Cortex of kidney (tissue), 1 donor: ENCODE measurements at places on chromosomes 2 and 18.

GRCh38 chr18:48842259-48843061 lies 108.3 kb downstream of the SMAD7 start:
- DNase-seq, result no peak

DNA sequence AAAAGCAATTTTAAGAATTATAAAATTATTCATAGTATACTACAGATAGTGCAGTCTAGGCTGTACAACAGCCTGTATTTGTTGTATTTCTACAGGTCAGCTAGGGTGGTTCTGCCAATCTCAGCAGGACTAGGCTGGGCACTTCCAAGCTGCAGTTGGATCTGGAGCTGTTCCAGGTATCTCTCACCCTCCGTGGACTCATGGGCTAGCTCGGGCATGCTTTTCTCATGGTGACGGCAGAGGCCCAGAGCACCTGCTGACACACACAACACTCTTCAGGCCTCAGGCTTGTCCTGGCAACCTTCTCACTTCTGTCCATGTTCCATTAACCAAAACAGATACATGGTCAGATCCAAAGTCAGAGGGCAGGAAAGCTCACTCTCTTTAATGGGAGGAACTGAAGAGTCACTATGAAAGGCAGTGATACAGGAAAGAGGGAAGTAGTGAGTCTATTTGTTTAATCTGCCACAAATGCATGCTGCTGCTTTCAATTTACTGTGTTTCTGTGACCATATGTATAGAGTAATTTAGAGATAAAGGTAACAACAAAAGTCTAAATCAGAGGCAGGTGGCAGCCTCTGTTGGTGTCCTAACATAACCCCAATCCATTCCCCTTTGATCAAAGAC lies 462.4 kb upstream of the ACVR2A start:
- DNase-seq, result no peak

DNA sequence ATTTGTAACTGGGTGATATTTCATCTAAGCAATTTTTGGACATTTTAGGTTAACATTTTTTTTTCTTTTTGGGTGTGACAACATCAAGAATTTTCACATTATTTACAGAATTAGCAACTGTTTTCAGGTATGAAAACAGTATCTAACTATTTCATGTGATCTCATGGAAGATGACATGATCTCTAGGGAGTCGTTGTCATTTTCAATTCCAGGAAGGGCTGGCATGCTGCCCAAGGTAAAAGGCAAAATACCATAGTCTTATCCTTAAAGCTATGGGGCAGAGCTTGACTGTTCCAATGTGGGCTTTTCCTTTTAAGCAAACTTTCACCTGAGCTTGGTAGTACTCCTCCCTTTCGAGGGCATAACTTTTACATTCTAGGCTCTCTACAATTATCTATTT lies 443.7 kb downstream of the DSEL start:
- DNase-seq, result no peak

GRCh38 chr2:200863782-200864175 lies 679 bp downstream of the CLK1 start:
- no peak for DNase-seq

DNA sequence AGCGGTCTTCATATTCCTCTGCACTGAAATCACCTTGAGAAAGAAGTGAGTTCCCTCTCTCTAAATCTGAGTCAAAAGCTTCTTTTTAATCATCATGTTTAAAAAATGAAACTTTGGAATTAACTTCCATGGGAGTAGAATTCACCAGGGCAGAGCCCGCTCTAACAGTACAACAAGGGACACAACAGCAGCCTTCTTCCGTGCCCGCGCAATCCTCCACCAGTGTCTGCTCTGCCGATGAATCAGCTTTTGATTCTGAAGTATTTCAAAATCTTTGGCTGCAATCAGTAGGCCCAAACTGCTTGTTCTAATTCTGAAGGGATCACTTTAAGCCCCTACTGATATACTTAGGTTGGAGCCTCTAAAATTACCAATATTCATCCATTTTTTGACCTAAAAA lies 76.9 kb downstream of the USP40 start:
- DNase-seq, result no peak

- no peak for DNase-seq
These were observed 566.4 kb upstream of the ID2 start for GRCh38 chr2:8115456-8115855.

DNA sequence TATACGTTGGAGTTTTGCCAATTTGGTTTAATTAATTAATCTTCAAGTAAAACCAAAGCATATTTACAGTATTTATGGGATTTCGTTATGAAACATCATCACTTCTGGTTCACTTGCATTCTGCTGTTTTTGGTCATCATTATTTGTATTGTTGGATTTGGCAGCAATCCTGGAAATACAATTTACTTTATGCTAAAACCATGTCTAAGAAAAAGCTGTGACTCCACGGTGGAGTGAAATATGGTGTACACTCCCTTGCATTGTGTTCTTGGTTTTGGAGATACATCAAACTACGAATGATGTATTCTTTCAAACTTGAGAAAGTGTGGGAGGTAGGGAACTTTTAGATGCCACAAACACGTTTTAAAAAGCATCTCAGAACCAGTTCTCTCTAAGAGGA lies 106.4 kb downstream of the CTAGE1 start:
- DNase-seq, result no peak

- no peak for DNase-seq
These were observed 130.1 kb downstream of the LCLAT1 start for GRCh38 chr2:30577151-30577550.

- no peak for DNase-seq
These were observed 251.2 kb upstream of the PARD3B start for GRCh38 chr2:204293884-204294747.

DNA sequence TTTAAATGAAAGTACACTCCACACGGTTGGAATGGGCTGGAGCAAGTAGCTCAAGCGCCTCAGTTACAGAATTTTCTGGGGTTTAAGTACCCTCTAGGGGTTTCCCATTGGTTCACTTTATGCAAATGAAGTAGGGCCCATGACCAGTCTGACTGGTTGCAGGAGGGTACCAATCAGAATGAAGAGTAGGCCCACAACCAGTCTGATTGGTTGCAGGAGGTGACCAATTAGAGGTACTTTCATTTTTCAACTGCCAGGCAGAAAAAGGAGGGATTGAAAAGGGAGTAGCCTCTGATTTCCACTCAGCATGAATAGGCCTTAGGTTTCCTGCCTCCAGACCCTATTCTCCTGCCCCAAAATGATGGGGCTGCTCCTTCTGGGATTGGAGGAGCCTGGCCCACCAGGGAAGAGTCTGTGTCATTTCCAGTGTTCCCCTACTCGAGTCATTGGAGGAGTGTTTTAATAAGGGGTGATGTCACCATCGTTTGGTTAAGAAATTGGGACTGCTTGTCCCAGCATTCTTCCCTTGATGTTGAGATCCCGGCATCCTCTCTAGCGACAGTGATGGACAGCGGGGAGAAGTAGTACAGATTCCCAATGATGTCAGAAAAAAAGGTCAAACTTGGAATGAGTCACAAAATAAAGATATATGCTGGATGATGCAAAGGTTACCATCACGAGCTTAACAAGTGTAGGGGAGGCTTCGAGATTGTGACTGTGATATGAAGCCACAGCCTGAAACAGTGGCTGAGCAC lies 210.4 kb downstream of the SH3BP4 start:
- no peak for DNase-seq

DNA sequence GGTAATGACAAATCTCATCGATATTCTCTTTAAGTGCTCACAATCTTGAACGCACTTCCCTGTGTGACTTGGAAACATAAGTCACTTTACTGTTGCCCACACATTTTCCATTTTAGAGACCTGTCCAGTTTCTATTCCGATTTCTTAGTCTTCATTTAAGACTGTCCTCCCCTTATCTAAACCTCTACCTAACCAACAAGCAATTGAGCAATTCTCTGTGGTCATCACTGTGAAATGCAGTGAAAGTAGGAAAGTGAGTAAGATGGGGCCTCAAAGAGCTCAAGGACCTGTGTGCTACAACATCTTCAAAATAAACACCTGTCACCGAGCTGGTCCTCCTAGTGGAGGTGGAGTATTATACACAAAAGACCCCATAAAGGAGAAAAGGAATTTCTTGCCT lies 184.4 kb downstream of the CNTNAP5 start:
- no peak for DNase-seq

DNA sequence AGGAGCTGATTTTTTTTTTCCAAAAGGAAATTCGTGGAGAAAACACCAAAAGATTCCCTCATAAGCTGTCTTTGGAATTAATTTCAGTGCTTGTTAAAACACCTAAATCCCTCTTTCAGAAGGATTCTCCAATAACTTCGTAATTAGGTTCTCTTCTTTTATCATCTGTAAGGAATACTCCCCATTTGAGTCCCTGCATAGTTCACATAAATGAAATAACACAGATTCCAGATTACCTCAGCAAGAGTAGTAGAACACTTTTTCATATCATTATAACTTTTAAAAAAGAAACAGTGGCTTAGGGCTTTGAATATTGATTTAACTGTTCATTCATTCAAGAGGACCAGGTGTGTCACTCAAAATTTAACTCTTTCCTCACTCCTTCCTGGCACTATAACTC lies 55.5 kb downstream of the ARHGAP28 start:
- no peak for DNase-seq

GRCh38 chr2:60602828-60603532 lies 49.5 kb upstream of the BCL11A start:
- no peak for DNase-seq

- DNase-seq, result no peak
These were observed 290.2 kb downstream of the ZNF385B start for GRCh38 chr2:179571252-179571651.

DNA sequence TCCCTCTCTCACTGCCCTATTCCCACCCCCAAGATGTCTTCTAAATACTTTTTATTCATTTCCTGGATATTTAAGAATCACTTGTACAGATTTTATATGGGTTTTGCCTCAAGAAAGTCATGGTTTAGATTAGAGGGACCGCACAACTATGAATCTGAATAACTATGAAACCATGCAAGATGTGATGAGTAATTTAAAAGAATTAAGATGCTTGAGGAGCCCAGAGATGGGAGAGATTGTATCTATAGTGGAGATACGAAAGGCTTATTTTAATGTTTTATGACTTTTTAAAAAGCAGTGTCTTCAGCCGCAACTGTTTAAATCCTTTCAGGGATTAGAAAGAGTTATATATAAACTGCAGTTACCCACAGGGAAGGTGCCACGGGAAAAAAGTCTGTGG lies 324.1 kb downstream of the LPIN1 start:
- no peak for DNase-seq

- no peak for DNase-seq
These were observed 82.0 kb downstream of the ZNF516 start for GRCh38 chr18:76412818-76413565.

GRCh38 chr2:160209516-160209856 lies 9.4 kb upstream of the ITGB6 start:
- no peak for DNase-seq

DNA sequence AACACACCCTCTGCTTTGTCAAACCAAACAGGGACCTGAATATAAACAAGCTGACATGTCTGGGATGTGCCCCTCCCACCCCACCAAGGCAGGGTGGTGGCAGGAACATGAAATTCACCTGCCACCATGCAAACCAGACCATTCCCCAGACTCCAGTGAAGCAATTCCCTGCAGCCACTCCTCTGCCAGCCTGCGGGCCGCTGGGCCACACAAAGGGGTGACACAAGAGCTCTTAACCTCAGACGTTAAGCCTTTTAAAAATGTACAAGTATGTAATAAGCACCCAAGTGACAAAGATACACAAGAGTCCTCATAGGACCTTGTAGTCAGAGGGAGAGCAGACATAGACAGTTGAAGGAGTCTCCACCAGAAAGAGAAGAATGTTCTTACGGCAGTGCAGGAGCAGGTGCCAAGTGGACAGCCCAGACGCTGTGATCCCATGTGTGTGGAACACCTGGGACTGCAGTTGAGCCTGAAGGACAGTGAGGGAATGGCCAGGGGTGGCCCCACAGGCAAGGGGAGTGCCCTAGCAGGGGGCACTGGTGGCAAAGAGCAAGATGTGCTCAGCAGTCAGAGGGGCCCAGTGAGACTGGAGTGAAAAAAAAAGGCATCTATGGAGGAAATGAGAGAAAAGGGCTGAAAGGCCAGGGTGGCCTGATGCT lies 36.9 kb downstream of the CRACDL start:
- no peak for DNase-seq

DNA sequence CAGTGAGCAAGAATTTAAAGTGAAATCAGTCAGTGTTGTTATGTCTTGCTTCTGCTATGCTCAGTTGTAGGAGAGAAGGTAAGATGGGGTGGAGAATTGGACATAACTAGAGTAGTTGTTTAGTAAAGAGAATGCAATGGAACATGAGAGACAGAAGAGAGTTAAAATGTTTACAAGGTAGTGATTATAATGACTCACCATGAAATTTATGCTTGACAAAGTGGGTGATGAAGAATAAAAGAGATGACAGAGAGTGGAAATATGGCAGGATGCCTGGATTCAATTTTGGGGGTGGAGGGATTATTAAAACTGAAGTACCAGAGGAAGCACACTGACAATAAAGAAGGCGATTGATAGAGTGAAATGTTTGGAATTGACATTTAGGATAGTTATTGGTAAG lies 10.6 kb downstream of the SCG2 start:
- DNase-seq, result no peak

DNA sequence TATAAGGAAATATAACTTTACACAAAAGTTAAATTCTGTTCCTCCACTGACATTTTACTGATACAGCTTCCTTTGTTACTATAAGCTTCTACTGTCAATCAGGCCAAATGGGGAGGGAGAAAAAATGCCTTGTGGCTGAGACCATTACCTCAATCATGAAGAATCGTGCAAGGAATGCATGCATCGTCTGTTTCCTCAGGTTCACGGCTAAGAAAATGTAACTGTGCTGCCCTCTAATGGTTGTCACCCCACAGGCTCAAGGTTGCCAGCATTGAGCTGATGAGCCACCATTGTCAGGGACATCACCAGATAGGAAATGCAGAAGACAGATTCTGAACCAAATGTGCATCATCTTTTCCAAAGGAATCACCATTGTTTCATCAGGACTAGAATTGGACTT lies 426.9 kb downstream of the CDH2 start:
- no peak for DNase-seq

GRCh38 chr2:186347472-186347871 lies 138.6 kb upstream of the ZC3H15 start:
- DNase-seq, result no peak

DNA sequence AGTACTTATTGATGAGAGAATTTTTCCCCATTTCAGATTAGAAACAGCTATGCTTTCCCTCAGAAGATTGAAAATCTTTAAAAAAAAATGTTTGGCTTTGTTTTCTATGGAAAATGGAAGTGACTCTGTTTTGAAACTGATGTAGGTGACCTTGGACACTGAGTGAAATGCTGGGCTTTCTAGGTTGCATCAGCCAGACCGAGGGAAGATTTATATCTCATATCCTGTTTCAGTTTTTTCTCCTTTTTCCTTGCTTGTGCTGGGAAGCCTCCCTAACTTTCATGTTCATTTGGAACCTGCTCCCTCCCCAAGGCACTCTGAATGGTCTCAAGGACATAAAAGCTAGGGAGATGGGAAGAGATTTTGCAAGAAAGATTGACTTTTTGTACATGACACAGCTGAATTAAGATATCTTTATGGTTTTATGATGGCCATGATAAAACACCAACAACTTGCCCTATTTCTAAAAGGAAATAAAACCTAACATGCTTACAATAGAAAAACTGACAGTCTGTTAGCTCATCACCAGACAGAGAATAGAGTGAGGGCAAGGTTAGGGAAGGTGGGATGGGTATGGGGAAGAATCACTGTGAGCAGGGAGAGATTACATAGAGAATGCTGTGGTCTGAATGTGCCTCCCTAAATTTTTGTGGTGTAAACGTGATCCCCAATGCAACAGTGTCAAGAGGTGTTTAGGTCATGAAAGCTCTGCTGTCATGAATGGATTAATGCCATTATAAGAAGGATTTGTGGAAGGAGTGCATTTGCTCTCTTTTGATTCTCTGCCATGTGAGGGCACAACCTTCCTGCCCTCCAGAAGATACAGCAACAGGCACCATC lies 249.7 kb downstream of the TPGS2 start:
- no peak for DNase-seq

GRCh38 chr2:383888-384287 lies 96.0 kb upstream of the ALKAL2 start:
- no peak for DNase-seq
